Hematopoietic multipotent progenitor cell (in vitro differentiated cells): ENCODE measurements at places on chromosomes 12 and 14. TPM values are rescaled to one million over a fixed set of nuclear protein-coding genes. Genes with fewer than 3 reads are reported as not detected.

CDK2 gene
- 27.2 TPM for total RNA-seq

ATF7 gene
- 13.5 TPM for total RNA-seq

GRCh38 chr12:80553316-80553715, 109.3 kb downstream of the PTPRQ start:
- no peak for DNase-seq

DNA sequence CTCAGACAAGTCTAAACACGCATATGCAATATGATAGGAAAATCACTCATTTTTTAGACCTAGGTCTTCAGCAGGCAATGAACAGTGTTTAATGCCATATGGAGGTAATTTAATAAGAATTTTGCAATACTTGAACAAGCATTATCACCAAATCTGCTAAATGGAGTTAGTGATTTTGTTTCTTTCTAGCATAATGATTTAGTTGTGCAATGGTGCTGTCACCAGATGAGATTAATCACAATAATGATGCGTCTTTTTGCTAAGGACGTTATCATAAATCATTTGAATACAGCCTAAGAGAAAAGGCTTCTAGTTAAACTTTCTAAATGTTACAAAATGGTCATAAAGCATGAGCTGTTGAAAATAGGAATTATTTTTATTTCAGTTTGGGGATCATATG, 170.0 kb upstream of the SLC16A7 start:
- no peak for DNase-seq

- DNase-seq: no peak
These were observed 1636.5 kb upstream of the SEL1L start for GRCh38 chr14:83170165-83170564.
